Panc1 (cell line): ENCODE measurements at places on chromosomes 4 and X.
A peak's percentile ranks its signal among the peaks of the same experiment; 100 is the strongest.

DNA sequence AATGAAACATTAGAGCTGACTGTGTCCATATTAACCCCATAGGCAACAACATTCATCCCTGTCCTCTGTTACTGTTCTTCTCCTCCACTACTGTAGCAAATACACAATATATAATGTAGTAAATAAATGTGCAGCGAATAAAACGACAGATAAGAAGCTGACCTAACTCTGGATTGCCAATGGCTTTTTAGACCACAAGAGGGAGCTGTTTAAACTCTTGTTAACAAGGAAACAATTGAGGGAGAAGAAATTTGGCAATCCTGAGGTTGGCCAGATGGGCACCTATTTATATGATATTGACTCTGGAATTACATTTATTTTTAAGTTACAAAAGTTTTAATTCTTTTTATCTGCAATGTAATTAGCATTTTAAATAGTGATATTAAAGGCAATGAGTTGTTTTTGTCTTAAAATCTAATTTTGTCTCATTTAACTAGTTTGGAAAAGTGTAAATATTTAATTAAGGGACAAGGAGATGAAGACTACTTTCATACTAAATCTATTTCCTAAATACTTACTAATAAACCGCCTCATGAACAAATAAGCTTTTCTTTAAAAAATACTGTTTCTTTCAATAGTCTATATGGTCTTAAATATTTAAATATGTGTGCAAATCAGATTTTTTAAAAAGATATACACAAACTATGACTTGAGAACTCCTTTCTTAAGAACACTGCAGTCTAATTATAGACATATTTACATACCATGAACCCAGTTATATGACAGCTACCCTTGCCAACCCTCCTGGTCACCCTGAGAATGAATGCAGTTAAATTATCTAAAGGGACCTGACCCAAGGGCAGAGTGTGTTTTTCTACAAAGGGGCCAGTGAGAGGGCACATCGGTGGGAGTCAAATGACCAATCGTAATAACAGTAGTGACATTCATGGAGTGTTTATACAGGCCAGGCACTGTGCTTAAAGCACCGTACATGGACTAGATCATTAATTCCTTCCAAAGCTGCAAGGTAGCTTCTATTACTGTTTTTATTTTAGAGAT, 52.9 kb upstream of the HPF1 start:
- peak; percentile 39 for DNase-seq

- no peak for DNase-seq
These were observed 18.9 kb upstream of the GLRA3 start for GRCh38 chr4:174847801-174848427.

GRCh38 chrX:42967681-42968300, 189.8 kb upstream of the PPP1R2C start:
- DNase-seq: no peak

- no peak for DNase-seq
These were observed 51.7 kb downstream of the TBCK start for GRCh38 chr4:106264331-106264728.

DNA sequence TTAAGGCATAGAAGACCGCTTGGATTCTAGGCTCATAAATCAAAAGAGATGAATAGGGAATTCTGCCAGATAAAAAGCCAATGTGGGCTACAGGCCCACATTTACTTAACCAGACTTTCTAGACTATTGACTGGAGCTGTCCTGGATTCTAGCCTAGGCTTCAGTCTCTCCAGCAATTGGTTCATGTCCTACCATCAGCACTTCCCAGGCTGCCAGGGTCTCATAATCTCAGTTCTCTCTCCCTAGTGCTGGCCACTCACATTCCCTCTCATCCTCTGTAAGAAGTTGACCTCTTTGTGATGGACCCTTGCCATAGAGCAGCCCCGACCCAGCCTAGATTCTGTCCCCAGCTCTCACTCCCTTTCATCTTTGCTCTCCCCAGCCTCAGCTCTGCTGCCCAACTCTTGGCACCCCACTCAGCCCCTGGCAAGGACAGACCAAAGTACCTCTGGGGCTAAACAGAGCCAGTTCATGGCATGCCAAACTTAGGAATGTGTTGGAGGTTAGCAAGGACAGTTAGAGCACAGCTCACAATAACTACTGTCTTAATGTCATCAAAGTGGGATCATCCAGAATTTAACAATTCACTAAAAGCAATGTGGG, 396.2 kb downstream of the INPP4B start:
- DNase-seq: no peak

DNA sequence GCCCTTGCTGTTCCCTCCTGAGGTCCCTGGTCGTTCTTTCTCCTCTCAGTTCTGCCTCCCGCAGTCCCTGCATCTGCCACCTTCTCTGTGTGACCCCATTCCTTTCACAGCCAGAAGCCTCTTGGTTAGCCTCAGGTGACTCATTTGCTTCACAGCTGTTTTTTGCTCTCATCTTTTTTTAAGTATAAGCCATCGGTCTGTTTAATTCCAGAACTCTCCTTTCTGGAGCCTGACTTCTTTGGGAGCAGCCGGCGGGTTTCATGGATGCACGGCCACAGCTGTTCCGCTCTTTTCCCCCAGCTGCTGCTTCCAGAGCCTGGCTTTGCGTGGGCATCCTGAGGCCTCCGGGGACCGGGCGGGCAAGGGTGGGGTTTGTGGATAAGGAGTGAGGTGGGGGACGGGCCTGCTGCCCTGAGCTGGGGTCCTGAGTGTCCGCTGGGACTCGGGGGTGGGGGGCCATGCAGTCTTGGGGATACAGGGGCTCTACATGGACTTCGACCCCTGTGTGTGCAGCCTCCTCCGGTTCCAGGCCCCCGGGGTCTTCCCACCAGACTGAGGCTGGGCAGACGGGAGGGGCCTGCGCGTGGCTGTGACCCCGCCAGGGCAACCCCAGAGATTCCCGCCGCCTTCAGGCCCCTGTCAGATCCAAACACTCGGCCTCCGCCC, 46.7 kb downstream of the PCGF3 start:
- no peak for DNase-seq

DNA sequence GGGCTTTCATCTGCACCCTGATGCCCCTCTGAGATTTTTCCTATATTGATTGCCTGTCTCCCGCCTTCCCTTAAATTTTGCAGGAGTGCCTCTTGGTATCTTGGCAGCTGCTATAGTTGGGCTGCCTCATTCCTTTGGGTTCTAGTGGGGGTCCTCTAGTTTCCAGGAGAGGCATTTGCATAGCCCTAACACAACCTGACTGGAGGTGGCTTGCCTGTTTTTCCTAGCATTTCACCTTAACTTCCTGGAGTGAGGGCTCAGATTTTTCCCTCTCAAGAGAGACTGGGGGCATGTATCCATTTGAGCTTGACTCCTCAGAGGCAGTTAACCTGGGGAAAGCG, 46.0 kb downstream of the UGT2A3 start:
- DNase-seq: no peak

DNA sequence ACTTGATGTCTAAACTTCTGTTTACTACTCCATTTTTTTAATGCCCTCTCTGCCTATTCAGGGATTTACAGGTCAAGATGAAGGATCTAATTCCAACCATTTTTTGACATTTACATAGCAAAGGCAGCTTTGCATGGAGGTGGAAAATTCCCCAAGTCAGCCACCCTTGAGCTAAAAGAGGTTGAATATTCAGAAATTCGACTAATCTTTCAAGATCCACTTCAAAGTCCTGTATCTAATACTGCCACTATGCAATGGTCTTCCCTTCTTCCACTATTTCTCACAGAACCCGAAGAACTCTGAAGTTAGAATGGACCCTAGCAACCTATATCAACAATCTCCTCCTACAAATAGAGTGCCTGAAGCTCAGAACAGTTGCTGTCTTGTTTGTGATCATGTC, 21.6 kb downstream of the CFAP97 start:
- DNase-seq: no peak

- DNase-seq: no peak
These were observed 156.8 kb upstream of the HS3ST1 start for GRCh38 chr4:11585506-11585905.

- peak; percentile 5 for DNase-seq
These were observed 45.6 kb downstream of the MAOB start for GRCh38 chrX:43836435-43837184.

DNA sequence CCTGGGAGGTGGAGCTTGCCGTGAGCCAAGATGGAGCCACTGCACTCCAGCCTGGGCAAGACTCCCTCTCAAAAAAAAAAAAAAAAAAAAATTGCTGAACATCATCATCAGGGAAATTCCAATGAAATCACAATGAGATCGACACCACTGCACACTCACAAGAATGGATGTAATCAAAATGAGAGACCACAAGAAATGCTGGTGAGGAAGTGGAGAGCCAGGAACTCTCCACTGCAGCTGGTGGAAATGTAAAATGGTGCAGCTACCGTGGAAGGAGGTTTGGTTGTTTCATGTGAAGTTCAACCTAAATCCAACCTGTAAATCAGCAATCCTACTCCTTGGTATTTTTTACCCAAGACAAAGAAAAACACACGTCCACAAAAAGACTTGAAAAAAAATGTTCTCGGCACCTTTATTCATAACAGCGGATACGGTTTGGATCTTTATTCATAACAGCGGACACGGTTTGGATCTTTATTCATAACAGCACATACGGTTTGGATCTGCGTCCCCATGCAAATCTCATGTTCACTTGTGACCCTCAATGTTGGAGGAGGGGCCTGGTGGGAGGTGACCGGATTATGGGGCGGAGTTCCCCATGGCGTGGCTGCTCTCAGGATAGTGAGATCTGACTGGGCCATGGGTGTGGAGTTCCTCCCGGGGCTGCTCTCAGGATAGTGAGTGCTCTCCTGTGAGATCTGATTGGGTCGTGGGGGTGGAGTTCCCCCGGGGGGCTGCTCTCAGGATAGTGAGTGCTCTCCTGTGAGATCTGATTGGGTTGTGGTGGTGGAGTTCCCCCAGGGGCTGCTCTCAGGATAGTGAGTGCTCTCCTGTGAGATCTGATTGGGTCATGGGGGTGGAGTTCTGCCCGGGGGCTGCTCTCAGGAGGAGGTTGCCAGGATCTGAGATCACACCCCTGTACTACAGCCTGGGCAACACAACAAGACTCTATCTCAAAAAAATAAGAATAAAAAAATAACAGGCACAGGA, 7.7 kb downstream of the GAK start:
- DNase-seq: no peak

DNA sequence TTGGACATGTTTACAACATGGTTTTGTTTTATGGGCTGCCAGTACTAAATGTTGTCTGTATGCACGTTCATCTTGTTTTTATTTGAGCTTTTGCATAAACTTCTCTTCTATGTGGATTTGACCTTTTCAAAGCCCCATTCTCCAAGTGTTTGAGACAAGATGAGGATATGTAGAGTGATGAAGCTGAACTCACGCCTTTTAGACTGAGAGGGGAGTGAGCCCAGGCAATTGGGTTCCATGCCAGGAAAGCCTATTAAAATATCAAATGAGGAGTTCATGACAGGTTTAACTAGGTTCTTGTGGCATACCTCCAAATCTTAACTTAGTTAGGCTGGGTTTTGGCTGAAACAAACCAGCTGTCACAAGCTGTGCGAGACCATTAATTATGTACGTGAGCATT, 170.4 kb upstream of the LDB2 start:
- no peak for DNase-seq

- DNase-seq: no peak
These were observed 16.8 kb upstream of the COX18 start for GRCh38 chr4:73086095-73086868.

- no peak for DNase-seq
These were observed 51.6 kb downstream of the MAML3 start for GRCh38 chr4:140102421-140102820.

GRCh38 chr4:180081072-180081471, 2162.1 kb upstream of the TENM3 start:
- no peak for DNase-seq

GRCh38 chr4:102165584-102165983, 179.7 kb downstream of the SLC39A8 start:
- DNase-seq: no peak

DNA sequence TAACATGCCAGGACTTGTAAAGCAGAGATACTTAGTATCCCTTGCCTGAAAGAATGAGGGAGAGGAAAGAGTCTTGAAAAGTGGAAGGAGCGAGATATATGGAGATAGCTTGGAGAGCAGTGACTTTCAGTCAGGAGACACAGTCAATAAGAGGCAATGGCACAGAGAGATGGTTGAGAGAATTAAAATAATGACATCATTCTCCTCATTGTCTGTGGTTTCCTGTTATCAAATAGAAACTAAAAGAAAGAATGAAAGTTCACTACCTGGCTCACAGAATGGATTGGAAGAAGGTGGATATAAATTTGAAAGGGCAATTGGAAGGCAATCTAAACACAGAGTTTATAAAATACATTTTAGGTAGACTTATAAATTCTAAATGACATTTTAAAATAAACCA, 760.2 kb upstream of the AADAT start:
- DNase-seq: no peak

DNA sequence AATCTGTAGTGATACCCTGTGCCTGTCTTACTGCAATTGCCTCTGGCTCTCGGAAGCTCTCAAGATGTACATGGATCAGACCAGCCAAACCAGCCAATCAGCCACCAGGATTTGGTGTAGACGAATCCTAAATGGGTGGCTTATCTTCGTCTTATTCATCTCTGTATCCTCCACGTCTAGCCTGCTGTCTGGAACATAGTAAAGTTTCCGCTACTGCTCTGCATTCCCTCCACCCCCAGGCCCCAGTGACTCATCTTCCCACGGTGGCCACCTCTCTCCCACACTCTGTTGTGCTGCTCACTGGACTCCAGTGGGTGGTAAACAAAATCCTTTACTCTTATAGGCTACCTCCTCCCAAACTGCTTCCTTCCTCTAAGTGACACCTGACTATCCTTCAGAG, 37.8 kb downstream of the SEPTIN6 start:
- DNase-seq: no peak

DNA sequence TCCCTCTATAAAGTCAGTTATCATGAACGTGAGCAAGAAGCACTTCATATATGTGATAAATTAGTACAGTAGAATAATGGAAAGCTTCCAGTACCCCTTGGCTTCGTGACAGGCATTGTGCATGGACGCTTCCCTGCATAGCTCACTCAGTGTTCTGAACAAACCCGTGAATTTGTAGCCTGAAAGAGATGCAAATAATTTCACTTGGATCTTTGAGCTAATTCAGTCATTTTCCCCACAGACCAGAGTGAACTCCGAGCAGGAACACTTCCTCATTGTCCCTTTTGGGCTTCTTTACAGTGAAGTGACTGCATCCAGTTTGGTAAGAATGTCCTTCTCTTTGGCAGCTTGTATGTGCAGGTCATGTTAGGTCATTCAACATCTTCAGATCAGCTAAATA, 50.1 kb downstream of the ADD1 start:
- no peak for DNase-seq

- no peak for DNase-seq
These were observed 374.7 kb upstream of the FGF13 start for GRCh38 chrX:139086246-139086645.
